Right cardiac atrium (tissue), 5 donors: ENCODE measurements at places on chromosomes 1 and 21. TPM values are rescaled to one million over a fixed set of nuclear protein-coding genes. Genes with fewer than 3 reads are reported as not detected.
A peak's percentile ranks its signal among the peaks of the same experiment; 100 is the strongest.

Gene ADAMTS5
- total RNA-seq, result 3.3 TPM

DNA sequence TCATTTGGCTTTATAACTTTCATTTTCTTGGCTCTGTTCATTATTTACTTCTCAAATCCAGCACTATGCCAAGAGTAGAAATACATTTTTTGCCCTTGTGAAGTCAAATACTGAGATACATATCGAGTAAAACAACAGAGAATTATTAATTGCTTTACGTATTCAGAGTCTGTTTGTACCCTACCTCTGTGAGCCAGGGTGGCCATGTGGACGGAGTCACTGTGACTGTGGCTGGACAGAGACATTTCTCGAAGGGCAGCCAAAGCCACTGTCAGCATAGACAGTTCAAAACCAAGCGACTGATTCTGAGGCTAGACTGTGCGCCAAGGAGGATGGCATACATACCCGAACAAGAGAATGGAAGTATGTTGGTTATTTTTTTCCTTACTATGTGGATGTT is 391.0 kb upstream of the PROX1 start:
- no peak for DNase-seq

Gene HTR6
- total RNA-seq, result not detected

GRCh38 chr1:178098262-178098661 is 4.4 kb downstream of the RASAL2 start:
- DNase-seq, result peak; percentile 32

DNA sequence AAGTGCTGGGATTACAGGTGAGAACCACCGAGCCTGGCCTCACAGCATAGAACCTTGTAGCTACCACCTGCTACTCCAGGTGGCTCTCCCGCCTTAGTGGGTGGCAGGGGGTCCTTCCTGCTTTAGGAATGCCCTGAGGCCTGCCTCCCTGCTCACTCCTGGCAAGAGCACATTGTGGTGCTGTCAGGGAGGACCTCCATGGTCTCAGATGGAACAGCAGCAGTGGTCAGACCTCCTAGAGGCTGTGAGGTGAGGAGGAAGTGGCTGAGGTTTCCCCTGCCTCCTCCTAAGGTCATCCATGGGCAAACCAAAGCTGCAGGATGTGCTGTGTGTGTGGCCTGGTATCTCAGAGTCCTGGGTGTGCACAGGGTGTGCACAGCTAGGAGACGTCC is 6.7 kb downstream of the SOX13 start:
- no peak for DNase-seq

- DNase-seq, result no peak
These were observed 111.0 kb upstream of the RAB4A start for GRCh38 chr1:229159668-229160544.

Gene OR10J1
- not detected for total RNA-seq

DNA sequence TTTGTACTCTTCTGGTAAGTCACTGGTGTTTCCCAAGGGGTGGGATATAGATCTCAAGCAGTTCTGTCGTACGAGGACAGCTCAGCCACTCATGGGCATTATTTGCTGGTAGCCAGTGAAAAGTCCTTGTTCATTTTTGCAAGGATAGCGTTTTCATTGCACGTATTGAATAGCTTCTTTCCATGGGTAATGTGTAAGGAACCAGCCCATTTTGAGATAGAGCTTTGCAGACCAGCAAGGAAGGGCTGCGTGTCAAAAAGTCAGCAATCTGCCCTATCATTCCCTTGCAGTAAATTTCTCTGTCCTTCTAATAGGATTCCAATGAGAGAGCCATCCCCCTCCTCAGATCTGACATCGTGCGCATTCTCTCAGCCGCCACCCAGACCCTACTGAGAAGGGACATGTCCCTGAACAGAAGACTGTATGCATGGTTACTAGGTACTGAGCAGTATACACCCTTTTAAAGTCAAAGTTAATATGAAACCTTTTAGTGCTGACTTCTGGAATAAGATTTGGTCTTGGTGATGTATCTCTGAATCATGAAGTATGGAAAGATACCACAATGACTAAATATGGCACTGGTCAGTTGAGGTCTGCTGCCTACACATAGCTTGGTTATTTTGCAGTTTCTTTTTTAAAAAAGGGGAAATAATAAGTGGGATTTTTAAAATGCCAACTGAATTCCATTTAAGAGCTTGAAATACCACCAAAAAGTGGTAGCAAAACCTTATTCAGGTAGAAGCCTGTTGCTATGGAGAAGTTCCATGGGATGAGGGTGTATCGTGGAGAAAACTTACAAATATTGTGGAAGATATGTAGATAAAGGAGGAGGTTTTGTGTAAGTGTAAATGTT is 55.3 kb downstream of the DOP1B start:
- DNase-seq, result no peak

DNA sequence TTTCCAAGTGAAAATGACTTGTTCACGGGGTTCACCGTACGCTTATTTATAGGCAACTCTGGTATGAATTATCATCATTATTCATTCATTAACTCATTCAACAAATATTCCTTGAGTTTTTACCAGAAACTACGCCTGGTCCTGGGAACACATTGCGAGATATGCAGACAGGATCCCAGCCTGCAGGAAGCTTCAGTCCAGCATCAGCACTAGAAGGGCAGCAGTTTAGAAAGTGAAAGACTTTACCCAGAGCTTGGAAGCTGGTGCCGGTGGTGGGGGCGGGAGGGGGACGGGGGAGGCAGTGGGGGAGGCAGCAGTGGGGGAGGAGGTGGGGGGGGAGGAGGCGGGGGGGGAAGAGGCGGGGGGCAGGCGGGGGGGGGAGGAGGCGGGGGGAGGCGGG is 55.9 kb downstream of the SETD4 start:
- no peak for DNase-seq

Gene SMIM11
- total RNA-seq, result 12.8 TPM

DNA sequence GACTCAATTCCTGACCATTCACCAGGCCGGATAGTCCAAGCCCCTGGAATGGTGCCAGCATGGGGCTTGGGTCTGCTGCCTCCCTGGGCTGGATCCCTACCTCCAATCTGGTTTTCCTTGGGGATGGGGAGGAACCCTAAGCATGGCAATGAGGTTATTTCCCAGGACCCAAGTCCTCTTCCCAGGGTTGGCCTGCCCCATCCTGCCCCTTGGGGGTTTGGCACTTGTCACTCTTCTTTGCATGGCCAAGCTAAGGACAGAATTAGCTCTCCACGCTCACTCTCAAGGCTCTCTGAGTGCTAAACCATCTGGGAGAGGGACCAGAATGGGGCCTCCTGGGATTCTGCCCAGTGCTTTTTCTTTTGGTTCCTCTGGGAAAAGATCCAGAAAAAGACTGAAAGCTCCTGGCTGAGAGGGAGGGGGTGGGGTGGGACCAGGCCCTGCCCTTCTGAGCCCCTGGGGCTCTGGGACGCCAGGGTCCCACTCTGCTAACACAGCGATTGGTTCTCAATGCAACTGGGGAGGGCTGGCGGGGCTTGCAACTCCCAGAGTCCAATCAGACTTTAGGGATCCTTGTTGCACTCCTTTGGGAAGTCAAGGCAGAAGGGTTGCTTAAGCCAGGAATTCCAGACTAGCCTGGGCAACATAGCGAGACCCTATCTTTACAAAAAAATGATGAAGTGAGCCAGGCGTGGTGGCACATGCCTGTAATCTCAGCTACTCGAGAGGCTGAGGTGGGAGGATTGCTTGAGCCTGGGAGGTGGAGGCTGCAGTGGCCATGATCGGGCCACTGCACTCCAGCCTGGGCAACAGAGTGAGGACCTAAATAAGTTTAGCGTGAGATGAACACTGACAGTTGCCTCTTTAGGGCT is 52.7 kb downstream of the DHRS3 start:
- peak; percentile 70 for DNase-seq

Gene F13B
- total RNA-seq, result not detected

GRCh38 chr1:201845331-201846083 is 16.6 kb downstream of the IPO9 start:
- DNase-seq, result no peak

Gene TSPAN2
- 17.4 TPM for total RNA-seq
